Uterus (tissue), 4 donors: ENCODE measurements at places on chromosomes 4 and X. TPM values are rescaled to one million over a fixed set of nuclear protein-coding genes. Genes with fewer than 3 reads are reported as not detected.

FAM47E gene
- total RNA-seq: 0.29 TPM

KLHL2 gene
- total RNA-seq: 18.4 TPM

ADGRL3 gene
- 77.5 TPM for total RNA-seq

SORBS2 gene
- 118 TPM for total RNA-seq

CFP gene
- 1.7 TPM for total RNA-seq

MAGEC1 gene
- total RNA-seq: not detected

PABPC4L gene
- 0.26 TPM for total RNA-seq

PRSS12 gene
- total RNA-seq: 0.15 TPM

PARM1 gene
- 116 TPM for total RNA-seq

DNA sequence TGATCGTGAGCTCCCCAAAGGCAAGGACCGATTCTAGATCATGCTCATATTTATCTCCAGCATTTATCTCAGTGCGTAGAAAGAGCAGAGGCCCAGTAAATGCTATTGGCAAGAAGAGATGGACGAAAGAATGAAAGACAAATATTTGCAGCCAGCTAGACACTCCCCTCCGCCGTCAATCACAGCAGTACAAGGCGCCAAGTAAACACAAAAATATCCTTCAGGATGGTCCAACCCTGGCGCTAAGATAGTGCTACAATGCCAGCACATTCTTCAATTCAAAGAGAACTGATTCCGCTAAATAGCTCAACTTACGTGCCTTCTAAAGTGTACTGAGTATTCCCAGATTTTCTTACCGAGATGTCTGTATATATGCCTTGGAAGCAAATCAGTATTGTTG, 114.5 kb downstream of the DDX53 start:
- DNase-seq: no peak

- no peak for DNase-seq
Observed at GRCh38 chr4:86950831-86951525, 16.2 kb downstream of the AFF1 start.

DNA sequence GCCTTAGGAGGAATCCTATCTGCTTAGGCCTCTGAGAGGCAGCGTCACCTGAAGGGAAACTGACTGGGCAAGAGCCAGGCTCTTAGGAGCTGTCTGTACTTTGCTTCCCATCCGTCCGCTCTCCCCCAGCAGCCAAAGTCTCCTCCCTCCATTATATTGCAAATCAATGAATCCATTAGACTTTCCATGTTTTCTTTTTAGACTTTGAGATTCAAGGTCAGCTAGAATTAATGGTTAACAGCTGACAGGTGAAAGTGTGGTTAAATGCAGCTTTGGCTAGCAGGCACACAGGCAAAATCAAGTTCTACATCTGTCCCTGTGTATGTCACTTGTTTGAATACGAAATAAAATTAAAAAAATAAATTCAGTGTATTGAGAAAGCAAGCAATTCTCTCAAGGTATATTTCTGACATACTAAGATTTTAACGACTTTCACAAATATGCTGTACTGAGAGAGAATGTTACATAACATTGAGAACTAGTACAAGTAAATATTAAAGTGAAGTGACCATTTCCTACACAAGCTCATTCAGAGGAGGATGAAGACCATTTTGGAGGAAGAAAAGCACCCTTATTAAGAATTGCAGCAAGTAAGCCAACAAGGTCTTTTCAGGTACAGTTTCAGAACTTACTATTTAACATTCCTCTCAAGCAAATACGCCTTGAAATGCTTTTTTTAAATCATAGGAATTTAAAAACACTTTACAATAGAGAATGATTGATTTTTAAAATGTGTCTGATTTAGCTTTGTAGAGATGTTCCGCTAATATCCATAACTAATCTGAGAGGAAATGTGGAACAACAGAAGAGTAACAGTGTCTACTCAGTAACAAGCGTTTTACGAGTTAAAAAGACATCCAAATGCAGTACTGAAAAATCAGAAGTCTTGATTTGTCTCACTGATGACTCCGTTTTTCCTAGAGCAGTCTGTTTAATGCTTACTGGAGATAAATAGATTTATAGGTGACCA, at the start of gene F11:
Gene F11 (plus strand): TSS at position 507 of the 970 bp plus-strand sequence. CDS start 948 bp downstream, outside the sequence.
- DNase-seq: no peak

DNA sequence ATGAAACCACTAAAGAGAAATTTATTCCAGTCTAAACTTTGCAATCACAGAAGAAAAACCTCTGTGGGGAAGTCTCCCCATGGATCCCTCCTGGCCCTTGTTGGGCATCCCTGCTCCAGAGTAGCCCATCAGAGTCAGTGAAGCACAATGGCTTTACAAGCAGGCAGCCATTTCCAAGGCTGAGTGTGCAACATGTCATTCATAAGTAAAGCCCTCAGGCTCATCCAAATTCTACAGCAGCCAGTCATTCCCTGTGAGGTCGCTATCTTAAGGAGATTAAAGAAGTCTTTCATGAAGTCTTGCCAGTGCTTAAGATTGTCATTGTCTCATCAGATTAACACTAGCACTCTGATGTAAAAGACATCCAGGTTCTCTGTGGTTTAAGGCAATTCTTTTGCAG, 17.0 kb upstream of the MAPK10 start:
- DNase-seq: no peak

DNA sequence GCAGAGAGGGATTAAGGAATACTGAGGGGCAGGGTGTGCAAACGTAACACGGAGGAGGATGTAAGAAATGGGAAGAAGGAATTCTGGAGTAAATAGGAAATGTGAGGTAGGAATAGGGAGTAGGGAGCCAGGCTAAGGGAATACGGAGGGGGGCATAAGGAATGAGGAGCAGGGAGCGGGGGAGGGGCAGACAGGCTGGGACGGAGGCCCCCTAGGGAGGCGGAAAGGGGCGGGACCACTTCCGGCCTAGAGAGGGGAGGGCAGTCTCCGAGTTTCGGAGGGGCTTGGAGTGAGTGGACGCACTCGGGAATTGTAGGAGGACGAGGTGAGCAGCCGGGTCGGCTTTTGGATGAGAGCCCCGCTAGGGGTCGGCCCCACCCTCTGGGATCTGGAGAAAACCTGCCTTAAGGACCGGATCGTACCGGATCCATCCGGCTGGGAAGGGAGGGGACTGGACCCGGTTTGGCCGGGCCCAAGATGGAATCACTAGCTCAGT, 612 bp downstream of the MAGED2 start:
- peak; percentile 80 for DNase-seq

DNA sequence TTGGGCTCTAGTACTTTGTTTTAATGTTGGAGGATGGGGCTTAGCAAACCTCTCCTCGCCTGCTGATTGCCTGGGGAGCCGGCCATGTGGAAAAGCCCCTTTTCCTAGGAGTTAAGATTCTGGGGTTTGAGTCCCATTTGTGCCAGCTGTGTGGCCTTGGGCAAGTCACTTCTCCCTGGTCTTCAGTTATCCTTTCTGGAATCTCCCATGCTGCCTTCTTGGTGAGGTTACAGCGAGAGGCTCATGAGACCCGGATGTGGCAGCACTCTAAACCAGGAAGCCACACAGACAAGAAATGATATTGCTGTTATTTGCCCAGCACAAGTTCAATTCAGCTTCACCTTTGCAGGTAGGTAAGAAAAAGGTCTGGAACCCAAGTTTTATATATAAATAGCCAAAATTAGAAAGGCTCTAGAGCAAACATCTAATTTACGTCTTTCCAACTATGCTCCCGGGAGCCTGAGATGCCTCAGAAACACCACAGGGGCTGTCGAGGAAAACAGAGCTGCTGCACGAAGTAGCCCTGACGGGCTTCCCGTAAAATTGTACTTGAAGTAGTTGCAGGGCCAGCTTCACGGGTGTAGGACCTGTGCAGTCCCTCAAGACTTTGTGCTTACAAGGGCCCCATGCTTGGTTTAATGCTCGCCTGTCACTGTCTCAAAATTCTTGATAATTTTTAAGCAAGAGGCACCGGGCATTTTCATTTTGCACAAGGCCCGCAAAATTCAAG, 8.3 kb upstream of the SASH3 start:
- DNase-seq: no peak

GRCh38 chr4:105196523-105197145, 50.0 kb downstream of the TET2 start:
- DNase-seq: no peak

- DNase-seq: no peak
Observed at GRCh38 chr4:184951668-184952160, 66.6 kb upstream of the HELT start.

GRCh38 chrX:40402831-40403533, 177.8 kb upstream of the ATP6AP2 start:
- peak; percentile 48 for DNase-seq

DNA sequence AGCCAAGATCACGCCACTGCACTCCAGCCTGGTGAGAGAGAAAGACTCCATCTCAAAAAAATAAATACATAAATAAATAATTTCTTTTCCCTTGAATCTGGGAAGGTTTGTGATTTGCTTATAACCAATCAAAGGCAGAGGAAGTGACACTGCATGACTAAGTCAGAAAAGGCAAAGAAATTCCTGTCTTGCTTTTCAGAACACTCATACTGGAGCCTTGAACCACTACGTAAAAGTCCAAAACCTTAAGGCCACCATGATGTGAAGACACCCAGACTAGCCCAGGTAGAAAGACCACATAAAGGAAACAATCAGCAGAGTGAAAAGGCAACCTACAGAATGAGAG, 36.6 kb downstream of the TMEM156 start:
- DNase-seq: no peak

GRCh38 chr4:34412233-34412632, 1832.1 kb downstream of the ARAP2 start:
- DNase-seq: no peak

DNA sequence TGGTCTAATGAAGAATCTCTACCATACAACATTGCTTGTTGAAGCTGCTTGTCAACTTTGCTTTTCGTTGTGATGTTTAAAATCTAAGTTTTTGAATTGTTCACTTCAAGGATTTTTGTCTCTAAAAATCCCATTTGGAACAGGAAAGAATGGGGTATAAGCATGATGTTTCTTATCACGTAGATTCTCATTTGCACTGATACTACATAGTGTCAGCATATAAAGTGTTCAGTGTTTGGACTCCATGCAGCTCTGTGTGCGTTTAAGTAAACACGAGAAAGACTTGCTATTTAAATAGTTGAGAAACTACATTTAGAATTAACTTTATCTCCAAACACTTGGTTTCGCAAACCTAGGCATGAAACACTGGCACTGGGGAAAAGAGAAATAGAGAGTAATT, 452.5 kb downstream of the NKX6-1 start:
- DNase-seq: no peak

DNA sequence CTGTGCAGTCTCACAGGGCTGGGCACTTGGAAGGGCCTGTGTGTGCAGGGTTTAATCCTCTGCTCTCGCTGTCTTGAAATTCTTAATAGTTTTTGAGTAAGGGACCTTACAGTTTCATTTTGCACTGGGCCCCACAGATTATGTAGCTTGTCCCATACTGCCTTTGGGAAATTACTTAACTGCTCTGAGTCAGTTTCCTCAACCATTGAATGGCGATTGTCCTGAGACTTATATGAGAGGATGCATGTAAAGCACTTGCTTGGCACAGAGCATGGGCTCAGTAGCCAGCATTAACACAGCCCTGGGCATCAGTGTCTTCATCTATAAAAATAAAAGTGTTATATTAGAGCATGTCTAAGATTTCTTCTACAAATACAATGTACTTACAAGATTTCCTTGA, 55.8 kb downstream of the CLCN5 start:
- DNase-seq: no peak

GRCh38 chr4:184392316-184392715, 82.0 kb downstream of the IRF2 start:
- DNase-seq: no peak

GRCh38 chrX:41522081-41522480, 74.9 kb downstream of the NYX start:
- no peak for DNase-seq

GRCh38 chr4:135672202-135672601, 1470.6 kb upstream of the PABPC4L start:
- no peak for DNase-seq

DNA sequence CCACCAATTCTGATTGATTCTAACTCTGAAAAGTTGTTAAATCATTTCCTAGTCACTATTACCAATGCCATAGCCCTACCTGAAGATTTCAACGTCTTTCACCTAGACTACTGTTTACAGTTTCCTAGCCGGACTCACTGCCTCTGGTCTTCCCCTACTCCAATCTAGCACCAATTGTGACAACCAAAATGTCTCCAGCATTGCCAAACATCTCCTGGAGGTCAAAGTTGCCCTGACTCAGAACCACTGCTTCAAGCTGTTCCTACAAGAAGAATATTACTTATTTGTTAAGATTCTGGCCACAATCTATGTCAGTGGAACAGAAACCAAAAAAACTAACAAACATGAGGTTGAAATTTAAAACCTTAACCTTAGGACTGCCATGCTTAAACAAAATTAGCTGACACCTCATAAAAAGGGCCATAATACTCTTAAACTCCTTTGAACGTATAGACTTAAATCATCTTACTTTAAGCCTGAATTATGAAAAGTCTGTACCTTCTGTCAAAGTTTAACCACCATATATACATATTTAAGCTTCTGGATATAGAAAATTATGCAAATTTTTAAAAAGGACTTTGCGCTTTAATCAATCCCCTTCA, 2.1 kb downstream of the PDS5A start:
- no peak for DNase-seq

DNA sequence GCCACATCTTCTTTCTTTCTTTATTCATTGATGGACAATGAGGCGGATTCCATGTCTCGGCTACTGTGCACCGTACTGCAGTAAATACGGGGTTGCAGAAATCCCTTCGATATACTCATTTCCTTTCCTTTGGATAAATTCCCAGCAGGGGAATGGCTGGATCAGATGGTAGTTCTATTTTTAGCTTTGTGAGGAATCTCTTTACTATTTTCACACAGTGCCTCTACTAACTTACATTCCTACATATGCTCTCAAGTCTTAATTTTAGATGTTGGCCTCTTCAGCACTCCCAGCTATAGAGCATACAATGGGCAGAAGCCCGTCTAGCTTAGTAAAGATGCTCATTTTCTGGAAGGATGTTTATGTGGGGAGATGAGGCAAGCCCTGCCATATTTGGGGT, 317.4 kb downstream of the ASMT start:
- DNase-seq: no peak

- no peak for DNase-seq
Observed at GRCh38 chrX:139692506-139692849, 15.5 kb downstream of the MCF2 start.

GRCh38 chr4:79255793-79256192, 70.1 kb downstream of the NAA11 start:
- no peak for DNase-seq

DNA sequence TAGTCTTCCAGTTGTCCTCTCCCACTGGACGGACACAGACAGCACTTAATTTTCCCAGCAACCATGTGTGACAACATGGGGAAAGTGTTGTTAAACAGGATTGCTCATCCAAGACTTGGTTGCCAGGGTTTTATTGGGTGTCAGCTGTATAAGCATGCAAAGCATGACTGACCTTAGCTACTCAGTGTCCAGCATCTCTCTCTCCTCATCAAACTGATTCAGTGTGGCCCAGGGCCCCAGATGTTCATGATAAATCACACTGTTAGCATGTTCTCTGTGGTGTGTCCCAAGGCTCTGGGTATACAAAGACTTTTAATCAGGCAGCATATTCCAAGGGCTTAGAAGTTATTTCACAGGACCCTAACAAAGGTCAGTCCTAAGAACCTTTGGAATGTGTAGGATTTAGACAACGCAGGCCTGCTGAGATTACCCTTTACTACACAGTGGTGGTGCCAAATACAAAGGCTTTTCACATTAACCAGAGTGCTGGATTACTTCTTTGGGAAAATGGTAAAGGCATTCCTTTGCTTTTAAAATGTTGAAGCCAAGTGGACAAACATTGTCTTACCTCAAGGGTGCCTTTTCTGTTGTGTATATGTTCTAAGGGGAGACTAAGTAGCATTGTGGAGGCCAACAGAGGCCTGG, 213.3 kb downstream of the GLUD2 start:
- DNase-seq: no peak

GRCh38 chr4:40337523-40337922, 2.4 kb downstream of the CHRNA9 start:
- no peak for DNase-seq
